Anterior cingulate cortex (tissue), 58 donors: ENCODE measurements at places on chromosomes 2 and 18.

DNA sequence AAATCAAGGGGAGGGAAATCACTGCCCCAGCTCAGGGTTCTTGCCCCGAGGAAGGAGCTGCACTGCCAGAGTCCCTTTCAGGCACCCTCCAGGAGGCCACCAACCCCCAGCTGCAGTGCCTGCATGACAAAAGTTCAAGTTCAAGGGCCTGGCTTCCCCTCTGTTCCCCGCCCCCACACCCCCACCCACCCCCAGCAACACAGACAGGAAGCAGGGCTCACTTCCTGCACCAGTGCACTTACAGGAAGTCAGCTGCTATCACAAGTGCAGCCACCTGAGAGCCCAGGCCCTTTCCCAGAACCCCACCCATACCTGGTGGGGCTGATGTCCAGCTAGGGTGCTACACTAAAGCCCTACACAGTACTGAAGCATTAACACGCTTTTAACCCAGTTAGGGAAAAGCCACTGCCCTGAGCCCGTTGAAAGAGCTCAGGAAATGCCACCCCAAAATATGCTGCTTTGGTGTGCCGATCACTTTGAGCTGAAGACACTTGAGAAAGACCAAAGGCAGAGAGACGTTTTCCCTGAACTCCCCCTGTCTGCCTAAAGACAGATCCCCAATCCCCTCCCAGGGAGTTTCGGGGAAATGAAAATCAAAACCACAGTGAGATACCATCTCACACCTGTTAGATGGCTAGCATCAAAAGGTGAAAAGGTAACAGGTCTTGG lies 109.9 kb upstream of the CAB39 start:
- DNase-seq: no peak

GRCh38 chr2:177161741-177162460 lies 50.7 kb upstream of the HNRNPA3 start:
- DNase-seq: no peak

DNA sequence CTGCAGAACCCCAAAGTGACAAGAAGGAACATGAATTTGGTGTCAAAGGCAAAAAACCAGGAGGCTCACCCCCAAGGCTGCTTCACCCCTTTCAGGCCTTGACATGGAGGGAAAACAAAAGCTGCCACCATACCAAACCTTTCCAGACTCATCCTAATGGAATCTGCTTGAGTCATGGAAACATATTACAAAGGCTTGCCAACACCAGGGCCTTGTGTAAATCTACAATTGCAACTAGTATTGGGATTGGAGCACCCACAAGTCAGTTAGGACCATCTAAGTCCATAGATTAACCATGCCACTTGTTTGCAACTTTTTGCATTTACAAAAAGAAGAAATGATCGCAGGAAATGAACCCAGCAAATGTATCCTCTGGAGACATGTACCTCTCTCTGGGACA lies 297.6 kb downstream of the CDCA7 start:
- no peak for DNase-seq

GRCh38 chr2:74457129-74457548 lies 1.1 kb upstream of the WBP1 start:
- DNase-seq: no peak

DNA sequence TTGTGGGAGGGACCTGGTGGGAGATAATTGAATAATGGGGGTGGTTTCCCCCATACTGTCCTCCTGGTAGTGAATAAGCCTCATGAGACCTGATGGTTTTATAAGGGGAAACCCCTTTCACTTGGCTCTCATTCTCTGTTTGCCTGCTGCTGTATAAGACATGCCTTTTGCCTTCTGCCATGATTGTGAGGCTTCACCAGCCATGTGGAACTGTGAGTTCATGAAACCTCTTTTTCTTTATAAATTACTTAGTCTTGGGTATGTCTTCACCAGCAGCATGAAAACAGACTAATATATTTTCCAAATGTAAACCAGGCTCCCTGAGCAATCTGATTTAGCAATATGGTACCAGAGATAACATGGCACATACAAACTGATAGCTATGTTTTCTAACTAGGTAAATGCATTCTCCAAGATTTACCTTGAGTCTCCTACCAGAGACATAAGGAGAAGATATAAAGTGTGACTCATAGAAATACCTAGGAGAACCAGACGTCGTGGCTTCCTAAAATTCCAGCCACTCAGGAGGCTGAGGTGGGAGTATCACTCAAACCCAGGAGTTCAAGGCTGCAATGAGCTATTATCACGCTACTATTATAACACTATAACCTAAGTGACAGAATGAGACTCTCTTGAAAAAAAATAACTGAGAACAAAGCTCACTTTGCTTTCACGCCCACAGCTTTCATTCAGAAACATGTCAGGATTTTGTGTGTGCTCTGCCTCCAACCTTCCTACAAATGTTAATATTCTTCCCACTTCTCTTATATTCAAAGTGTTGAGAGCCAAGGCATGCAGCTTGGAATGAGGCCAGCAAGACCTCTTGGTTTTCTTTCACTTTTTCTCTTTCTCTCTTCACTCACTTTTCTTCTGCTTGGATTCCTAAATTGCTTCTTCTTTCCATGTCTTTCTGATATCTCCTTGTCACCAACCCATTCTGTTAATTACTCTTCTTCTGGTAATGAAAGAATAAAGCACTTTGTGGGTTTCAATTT lies 263.9 kb upstream of the UBE2E3 start:
- no peak for DNase-seq

GRCh38 chr2:163155279-163155883 lies 316.8 kb upstream of the KCNH7 start:
- DNase-seq: no peak

GRCh38 chr2:128408349-128409305 lies 90.0 kb upstream of the HS6ST1 start:
- no peak for DNase-seq

- DNase-seq: no peak
Measured at GRCh38 chr2:181628590-181629585, 28.0 kb downstream of the CERKL start.
